ENCODE measurements at places on chromosomes 7 and 10.
A peak's percentile ranks its signal among the peaks of the same experiment; 100 is the strongest.

GRCh38 chr10:22374489-22375126, 29.3 kb downstream of the SPAG6 start:
- H3K36me3 ChIP-seq, result no peaks in the 10 kb centered on the region
- no peaks in the 10 kb centered on the region for H3K27me3 ChIP-seq
- no peak for DNase-seq
- H3K4me1 ChIP-seq, result no peaks in the 10 kb centered on the region

DNA sequence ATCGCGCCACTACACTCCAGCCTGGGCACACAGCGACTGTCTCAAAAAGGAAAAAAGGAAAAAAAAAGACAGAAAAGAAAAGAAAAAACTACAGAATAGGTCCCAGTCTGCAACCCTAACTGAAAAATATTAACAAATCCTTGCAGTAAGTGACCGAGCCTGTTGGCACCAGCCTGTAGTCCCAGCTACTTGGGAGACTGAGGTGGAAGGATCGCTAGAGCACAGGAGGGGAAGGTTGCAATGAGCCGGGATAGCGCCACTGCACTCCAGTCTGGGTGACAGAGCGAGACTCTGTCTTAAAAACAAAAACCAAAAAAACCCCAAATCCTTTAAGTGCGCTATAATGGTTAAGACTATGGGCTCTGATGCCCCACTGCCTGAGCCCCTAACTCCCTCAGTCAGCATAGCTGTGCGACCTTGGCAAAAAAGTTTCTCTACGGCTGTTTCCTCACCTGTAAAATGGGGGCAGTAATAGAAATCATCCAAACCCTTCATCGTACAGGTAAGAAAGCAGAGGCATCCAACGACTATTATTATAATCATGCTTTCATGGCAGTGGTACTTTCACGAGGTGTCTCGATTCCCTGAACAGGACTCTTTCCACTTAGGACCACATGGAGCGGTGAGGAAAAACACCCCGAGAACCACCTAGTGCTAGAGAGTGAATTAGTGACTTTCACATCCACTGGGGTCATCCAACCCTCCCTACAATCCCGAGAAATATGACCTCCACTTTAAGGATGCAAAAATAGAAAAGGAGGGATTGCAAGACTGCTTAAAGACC, 755 bp downstream of the TOMM7 start:
- DNase-seq, result peak; percentile 31
- no peaks in the 10 kb centered on the region for H3K36me3 ChIP-seq
- H3K4me3 ChIP-seq, result peak overlapping the region; percentile 89
- no peak overlapping the region for H3K27ac ChIP-seq
- H3K27me3 ChIP-seq, result no peaks in the 10 kb centered on the region

DNA sequence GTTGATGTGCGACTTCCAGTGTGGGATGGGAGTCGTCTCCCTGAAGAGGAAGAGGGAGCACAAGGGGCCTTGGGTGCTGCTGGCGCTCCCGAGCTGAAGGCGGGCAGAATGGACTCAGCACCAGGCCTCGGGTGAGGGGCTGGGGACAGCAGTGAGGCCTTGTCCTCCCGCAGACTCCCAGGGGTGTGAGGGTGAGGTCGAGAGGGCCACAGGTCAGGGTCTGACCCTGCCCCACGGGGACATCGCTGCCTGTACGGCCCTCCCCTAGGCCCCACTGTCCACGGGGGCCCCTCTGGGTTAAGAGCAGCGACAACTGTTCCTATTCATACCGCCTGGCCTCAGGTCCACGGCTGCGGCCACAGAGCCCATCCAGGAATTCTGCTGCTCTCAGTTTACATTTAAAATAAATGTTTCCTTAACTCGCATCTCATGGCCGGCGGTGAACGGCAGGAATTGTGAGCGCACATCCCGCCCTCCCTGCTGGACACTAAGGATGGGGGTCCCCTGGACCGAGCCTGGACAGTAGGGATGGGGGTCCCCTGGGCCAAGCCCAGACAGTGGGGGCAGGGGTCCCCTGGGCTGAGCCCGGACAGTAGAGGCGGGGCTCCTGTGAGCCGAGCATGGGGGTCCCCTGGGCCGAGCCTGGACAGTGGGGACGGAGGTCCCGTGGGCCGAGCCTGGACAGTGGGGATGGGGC, 61.7 kb downstream of the PDGFA start:
- DNase-seq, result no peak
- H3K36me3 ChIP-seq, result no peaks in the 10 kb centered on the region
- no peak overlapping the region for H3K27ac ChIP-seq
- H3K4me3 ChIP-seq, result no peak overlapping the region
- H3K4me1 ChIP-seq, result peaks cover 15% of the 10 kb centered on the region

GRCh38 chr7:123792547-123792946, 43.7 kb upstream of the WASL start:
- no peak overlapping the region for H3K4me3 ChIP-seq
- H3K27me3 ChIP-seq, result no peaks in the 10 kb centered on the region
- H3K4me1 ChIP-seq, result no peaks in the 10 kb centered on the region
- H3K36me3 ChIP-seq, result no peaks in the 10 kb centered on the region
- no peak overlapping the region for H3K27ac ChIP-seq
- no peak for DNase-seq

GRCh38 chr7:3270362-3270761, 30.7 kb upstream of the SDK1 start:
- H3K27ac ChIP-seq, result no peak overlapping the region
- H3K36me3 ChIP-seq, result no peaks in the 10 kb centered on the region
- H3K4me1 ChIP-seq, result no peaks in the 10 kb centered on the region
- no peak for DNase-seq
- H3K27me3 ChIP-seq, result no peaks in the 10 kb centered on the region

- H3K4me1 ChIP-seq, result no peaks in the 10 kb centered on the region
- H3K27ac ChIP-seq, result no peak overlapping the region
- H3K4me3 ChIP-seq, result no peak overlapping the region
- no peak for DNase-seq
Observed at GRCh38 chr7:32108651-32109050, 38.4 kb upstream of the PDE1C start.

DNA sequence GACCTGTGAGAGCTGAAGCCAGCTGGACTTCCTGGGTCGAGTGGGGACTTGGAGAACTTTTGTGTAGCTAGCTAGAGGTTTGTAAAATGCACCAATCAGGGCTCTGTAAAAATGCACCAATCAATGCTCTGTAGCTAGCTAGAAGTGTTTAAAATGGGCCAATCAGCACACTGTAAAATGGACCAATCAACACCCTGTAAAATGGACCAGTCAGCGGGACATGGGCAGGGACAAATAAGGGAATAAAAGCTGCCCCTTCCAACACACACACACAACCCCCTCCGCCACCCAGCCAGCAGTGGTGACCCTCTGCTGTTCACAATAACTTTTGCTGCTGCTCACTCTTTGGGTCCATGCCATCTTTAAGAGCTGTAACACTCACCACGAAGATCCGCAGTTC, 7.1 kb downstream of the ZNF511 start:
- no peak for DNase-seq
- H3K4me1 ChIP-seq, result peaks cover 2% of the 10 kb centered on the region
- no peak overlapping the region for H3K4me3 ChIP-seq
- peaks cover 12% of the 10 kb centered on the region for H3K36me3 ChIP-seq
- H3K27ac ChIP-seq, result no peak overlapping the region

Data from kidney (tissue), 22 donors.